Lower lobe of right lung (tissue), 2 donors: ENCODE measurements at places on chromosomes 7 and 10. TPM values are rescaled to one million over a fixed set of nuclear protein-coding genes. Genes with fewer than 3 reads are reported as not detected.

DNA sequence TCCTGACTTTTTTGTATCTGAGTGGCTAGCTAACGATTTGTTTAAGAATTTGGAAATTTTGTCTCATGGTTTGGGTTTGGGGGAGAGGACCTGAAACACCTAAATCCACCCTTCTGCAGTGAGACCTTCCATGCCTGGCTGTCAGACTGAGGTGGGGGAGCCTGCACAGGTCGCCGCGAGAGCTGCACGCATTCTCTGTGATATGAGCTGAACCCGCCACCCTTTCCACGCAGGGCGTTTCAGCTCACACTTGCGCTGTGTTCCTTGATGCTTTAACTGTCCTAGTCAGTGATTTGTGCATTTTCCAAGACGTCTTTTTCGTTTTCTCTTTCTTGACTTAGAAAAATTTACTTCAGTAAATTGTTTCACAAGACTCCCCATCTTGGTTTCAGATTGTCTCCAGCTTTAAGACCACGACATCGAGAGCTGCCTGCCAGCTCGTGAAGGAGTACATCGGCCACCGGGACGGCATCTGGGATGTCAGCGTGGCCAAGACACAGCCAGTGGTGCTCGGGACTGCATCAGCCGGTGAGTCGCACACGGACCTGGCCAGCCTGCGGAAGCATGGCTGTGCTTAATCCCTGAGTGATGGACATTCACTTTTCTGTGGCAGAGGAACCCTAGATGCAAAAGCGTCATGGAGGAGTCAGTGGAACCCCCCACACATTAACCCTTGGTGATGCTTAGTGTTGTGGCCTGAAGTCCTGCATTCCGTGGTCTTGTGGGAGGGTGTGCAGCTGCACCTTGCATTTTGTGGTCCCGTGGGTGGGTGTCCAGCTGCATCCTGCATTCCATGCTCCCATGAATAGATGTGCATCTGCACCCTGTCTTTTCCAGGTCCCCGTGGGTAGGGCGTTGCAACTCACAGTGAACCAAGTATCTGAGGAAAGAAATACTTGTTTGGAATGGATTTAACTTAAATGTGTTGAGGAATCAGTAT is 28.1 kb downstream of the WDR37 start:
- H3K4me3 ChIP-seq, result no peak overlapping the region
- no peak overlapping the region for H3K27ac ChIP-seq
- H3K36me3 ChIP-seq, result peaks cover 98% of the 10 kb centered on the region
- no peak for DNase-seq
- no peaks in the 10 kb centered on the region for H3K27me3 ChIP-seq

DNA sequence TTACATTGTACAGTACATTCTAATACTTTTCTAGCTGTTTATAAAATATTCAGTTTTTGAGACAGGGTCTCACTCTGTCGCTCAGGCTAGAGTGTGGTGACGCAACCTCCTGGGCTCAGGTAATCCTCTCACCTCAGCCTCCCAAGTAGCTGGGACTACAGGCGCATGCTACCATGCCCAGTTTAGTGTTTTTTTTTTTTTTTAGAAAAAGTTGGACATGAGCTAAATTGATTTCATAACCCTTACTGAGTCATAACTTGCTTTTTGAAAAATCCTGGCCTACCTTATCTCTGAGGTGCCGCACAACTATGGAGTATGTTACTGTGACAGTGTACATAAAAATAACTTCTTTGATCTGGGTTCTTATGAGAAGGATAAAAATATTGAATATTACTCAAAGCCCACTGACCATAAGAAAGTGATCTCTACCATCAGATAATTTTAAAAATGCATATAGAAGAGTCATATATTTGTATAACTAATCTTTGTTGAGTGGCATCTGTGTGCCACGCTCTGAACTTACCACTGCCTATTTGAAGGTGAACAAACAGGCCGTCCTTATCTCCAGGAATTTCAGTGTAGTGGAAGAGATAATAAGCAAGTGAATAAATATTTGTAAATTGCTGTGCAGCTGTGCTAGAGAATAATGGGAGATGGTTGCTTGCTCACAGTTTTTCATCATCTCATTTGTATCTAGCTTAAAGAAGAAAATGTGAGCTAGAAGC is 73.2 kb downstream of the PPP1R9A start:
- no peaks in the 10 kb centered on the region for H3K36me3 ChIP-seq
- no peak overlapping the region for H3K4me3 ChIP-seq
- no peak overlapping the region for H3K27ac ChIP-seq
- H3K27me3 ChIP-seq, result no peaks in the 10 kb centered on the region

- H3K4me1 ChIP-seq, result no peaks in the 10 kb centered on the region
- H3K27me3 ChIP-seq, result no peaks in the 10 kb centered on the region
- no peak overlapping the region for H3K4me3 ChIP-seq
Measured at GRCh38 chr7:49692516-49692915, 80.9 kb upstream of the VWC2 start.

GRCh38 chr7:149828357-149829309 is 9.5 kb upstream of the ZNF862 start:
- H3K27ac ChIP-seq, result no peak overlapping the region
- H3K36me3 ChIP-seq, result no peaks in the 10 kb centered on the region
- peak; percentile 34 for DNase-seq
- H3K4me1 ChIP-seq, result no peaks in the 10 kb centered on the region
- peaks cover 12% of the 10 kb centered on the region for H3K27me3 ChIP-seq

DNA sequence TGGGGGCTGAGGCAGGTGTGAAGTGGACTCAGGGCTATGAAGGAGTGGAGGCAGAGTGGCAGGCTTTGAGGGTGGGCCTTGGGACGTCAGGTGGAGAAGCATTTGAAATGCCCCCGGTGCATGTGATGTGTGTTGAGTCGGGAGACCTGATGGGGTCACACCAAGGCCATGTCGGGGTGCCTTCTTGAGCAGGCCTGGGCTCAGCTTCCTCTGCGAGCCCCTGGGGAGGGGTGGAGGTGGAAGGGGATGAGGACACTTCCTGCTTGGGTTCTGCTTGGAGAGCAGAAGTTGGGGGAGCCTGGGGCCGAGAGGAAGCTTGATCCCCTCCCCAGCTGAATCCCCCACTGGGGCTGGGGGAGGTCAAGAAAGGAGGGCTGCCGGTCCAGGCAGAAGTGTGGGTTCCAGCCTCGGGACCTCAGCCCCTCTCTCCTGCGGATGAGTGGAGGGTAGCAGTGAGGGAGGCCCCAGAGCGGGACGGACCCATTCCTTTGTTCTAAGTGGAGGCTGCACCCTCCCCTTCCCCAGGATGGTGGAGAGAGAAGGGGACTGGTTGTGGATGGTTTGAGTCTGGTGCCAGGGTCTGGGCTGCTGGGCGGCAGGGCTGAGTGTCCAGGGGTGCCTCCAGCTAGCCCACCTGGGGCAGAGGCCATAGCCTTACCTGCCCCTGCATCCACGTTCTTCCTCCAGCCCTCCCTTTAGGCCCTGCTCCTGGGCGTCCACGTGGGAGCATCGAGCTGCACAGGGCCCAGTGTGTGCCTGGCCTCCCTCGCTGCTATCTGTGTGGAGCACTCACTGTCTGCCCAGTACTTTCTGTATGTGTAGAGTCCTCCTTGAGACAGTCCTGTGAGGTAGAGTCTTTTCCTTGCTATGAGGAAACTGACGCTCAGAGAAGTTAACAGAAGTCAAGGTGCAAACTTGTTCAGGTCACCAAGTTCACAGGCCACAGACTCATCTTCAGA is 36.7 kb downstream of the PRF1 start:
- peaks cover 41% of the 10 kb centered on the region for H3K36me3 ChIP-seq
- H3K4me3 ChIP-seq, result no peak overlapping the region
- H3K27me3 ChIP-seq, result no peaks in the 10 kb centered on the region
- DNase-seq, result no peak
- peaks cover 15% of the 10 kb centered on the region for H3K4me1 ChIP-seq
- no peak overlapping the region for H3K27ac ChIP-seq

DNA sequence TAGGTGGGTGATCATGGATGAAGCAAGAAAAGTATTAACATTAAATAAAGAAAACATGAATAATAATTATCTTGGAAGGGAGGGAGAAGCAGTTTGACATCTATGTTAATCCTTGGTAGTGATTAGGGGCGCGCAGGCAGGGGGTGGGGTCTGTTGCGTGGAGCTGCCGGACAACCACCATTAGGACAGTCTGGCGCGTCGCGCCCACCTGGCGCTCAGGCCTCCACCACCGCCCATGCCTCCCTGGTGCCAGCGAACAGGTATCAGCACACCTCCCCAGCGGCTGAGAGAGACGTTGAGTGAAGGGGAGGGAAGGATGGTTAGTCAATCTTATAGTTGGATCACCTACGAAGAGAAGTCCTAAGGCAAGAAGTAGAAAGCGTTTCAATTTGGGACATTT is 94.2 kb upstream of the CDK1 start:
- H3K27me3 ChIP-seq, result no peaks in the 10 kb centered on the region
- no peak overlapping the region for H3K4me3 ChIP-seq
- H3K4me1 ChIP-seq, result no peaks in the 10 kb centered on the region
- H3K36me3 ChIP-seq, result no peaks in the 10 kb centered on the region
- no peak overlapping the region for H3K27ac ChIP-seq

DNA sequence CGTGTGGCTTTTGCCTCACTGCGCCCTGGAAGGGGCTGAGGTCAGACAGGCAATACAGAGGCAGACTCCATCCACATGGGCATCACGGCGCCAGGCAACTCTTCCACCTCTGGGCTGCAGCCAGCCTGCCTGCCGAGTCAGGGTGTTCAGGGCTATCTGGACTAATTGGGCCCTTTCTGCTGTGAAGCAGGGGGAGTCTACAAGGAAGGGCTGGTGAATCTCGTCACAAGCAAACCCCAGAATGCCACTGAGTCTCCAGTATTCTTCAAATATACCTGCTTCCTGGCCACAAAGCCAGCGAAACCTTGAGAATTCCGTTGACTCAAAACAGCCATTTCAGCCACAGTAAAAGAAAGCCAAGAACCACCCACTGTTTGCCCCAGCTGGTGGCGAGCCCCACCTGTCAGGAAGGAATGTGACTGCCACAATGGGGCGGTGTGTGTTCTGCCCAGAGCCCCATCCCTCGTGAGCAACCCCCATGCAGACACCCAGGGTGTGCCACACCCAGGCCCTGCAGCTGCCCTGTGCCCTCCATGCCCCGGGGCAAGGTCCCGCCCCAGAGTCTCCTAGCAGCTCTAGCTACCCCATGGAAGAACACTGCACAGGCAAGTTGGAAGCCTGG is 117.3 kb downstream of the FAM53B start:
- DNase-seq, result peak; percentile 75
- no peak overlapping the region for H3K4me3 ChIP-seq
- H3K4me1 ChIP-seq, result peaks cover 63% of the 10 kb centered on the region
- no peaks in the 10 kb centered on the region for H3K27me3 ChIP-seq
- H3K27ac ChIP-seq, result peak overlapping the region; percentile 32
- H3K36me3 ChIP-seq, result peaks cover 16% of the 10 kb centered on the region

GRCh38 chr10:50506861-50507573 is 116.7 kb downstream of the SGMS1 start:
- DNase-seq, result no peak
- no peak overlapping the region for H3K4me3 ChIP-seq
- no peaks in the 10 kb centered on the region for H3K36me3 ChIP-seq
- no peak overlapping the region for H3K27ac ChIP-seq
- H3K27me3 ChIP-seq, result no peaks in the 10 kb centered on the region
- peaks cover 23% of the 10 kb centered on the region for H3K4me1 ChIP-seq

DNA sequence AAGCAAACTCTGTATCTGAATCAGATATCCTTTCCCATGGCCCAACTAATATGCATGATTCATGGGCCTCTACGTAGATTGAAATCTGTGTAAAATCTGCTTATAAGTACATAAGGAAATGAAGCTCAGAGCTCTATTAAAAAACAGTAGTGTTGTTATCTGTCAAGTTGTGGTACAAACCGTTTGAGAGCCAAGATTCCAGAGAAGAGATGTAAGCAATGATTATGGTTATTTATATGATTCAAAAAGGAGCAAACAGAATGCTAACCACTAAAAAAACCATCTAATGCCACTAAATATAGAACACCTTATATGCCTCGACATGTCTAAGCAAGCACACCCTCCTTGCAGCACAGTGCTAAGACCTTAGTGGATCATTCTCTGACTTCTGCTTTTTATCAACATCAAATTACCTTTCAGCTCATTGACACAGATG is 26.6 kb downstream of the RPP38 start:
- no peaks in the 10 kb centered on the region for H3K4me1 ChIP-seq
- no peaks in the 10 kb centered on the region for H3K27me3 ChIP-seq
- H3K4me3 ChIP-seq, result no peak overlapping the region
- no peak overlapping the region for H3K27ac ChIP-seq
- peaks cover 42% of the 10 kb centered on the region for H3K36me3 ChIP-seq

DNA sequence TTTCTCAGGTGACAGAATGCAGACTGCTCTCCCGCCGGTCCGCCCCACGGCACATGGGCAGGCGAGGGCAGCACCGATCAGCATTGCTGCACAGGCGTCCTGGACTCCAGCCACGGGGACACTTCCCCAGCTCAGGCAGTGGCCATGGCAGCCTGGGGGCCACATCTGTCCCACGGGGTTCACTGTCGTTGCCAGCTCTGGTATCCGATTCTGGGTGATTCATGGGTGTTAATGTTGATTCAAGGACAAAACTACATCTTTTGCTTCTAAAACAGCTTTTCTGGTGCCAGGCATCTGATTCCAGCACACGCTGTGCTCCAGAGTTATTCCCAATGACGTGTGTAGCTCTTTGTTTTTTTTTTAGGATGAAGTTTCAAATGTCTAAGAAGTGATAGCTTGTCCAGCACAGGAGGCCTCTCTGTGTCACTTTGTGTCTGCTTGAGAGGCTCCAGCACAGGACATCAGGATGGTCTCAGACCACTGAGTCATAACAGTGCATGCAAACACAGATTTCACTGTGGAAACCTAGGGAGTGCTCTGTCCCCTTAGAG is 218.0 kb downstream of the WDR37 start:
- no peak overlapping the region for H3K27ac ChIP-seq
- H3K4me3 ChIP-seq, result no peak overlapping the region
- H3K36me3 ChIP-seq, result no peaks in the 10 kb centered on the region
- no peaks in the 10 kb centered on the region for H3K4me1 ChIP-seq

The CHN2 gene
- total RNA-seq, result 14.2 TPM

DNA sequence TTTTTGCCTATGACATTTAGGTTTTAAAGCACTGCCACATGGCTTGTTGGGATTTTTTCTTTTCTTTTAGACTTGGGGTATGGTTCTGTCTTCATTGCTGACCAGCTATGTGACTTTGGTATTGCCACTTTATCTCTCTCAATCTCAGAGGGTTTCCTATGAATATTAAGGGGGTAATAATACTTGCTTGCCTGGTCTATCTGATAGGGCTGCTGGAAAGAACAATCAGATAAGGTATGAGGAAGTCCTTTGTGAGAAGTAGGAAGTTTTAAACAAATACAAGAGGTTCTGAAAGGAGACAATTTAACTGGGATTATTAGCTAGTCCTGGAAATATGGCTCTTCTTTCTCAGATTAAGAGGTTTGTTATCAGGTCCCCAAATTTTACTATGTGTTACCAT is 80.8 kb downstream of the ZNF92 start:
- H3K4me1 ChIP-seq, result no peaks in the 10 kb centered on the region
- no peak overlapping the region for H3K27ac ChIP-seq
- H3K27me3 ChIP-seq, result no peaks in the 10 kb centered on the region
- no peak for DNase-seq
- H3K4me3 ChIP-seq, result no peak overlapping the region
- H3K36me3 ChIP-seq, result no peaks in the 10 kb centered on the region

GRCh38 chr7:94146408-94146807 is 142.3 kb upstream of the BET1 start:
- no peak overlapping the region for H3K4me3 ChIP-seq
- no peaks in the 10 kb centered on the region for H3K27me3 ChIP-seq
- H3K27ac ChIP-seq, result no peak overlapping the region
- no peaks in the 10 kb centered on the region for H3K36me3 ChIP-seq
- DNase-seq, result no peak
